ENCODE measurements at places on chromosomes 5 and 9.

DNA sequence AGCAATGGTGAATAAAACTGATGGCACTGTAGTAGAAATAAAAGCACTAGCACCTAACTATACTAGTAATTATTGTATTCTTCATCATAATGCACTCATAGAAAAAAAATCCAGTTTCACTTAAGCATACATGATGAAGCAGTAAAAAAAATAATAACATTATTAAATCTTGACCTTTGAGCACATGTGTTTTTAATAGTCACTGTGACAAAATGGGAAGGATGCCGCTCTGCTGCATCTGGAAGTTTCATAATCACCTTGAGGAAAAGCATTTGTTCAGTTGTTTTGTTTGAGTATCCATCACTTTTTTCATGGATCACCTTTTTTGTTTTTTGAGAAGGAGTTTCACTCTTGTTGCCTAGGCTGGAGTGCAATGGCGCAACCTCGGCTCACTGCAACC is 13.2 kb downstream of the OR2K2 start:
- no peak for DNase-seq

GRCh38 chr5:61702784-61703183 is 370.7 kb downstream of the ZSWIM6 start:
- DNase-seq, result no peak

- no peak for DNase-seq
These were observed 49.3 kb downstream of the CTNND2 start for GRCh38 chr5:11854936-11855335.

DNA sequence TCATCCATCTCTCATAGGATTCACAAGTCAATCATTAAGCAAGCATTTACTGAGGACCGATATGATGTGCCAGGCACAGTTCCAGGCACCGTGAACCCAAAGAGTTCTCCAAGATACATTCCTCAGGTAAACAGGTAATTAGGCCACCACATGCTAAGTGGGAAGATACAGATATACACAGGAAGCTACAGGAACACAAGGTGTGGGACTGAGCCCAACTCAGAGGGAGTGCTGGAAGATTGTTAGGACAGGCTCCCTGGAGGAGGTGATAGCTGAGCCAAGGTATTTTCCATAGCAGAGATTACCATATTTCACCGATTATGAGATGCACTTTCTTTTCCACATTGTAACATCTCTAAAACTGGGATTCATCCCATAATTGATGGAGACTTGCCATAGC is 31.4 kb upstream of the RAI14 start:
- DNase-seq, result no peak

DNA sequence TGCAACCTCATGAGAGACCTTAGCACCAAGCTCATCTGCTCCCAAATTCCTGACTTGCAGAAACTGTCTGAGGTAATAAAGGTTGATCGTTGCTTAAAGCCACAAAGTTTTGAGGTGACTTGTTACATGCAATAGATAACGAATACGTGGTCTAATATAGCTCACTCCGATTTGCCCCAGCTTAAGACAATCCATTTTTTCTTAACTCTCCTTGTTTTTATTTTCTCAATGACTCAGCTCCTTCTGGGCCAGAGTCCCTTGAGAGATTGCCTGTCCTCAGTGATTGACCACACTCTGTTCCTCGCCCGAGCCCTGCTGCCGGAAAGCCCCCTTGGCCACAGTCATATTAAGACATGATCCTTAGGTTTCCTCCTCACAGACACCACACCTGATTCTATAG is 63.7 kb upstream of the FANCC start:
- DNase-seq, result no peak

- DNase-seq, result no peak
These were observed 22.1 kb upstream of the TPD52L3 start for GRCh38 chr9:6305954-6306563.

GRCh38 chr5:132465059-132465707 is 25.4 kb downstream of the IRF1 start:
- DNase-seq, result no peak

DNA sequence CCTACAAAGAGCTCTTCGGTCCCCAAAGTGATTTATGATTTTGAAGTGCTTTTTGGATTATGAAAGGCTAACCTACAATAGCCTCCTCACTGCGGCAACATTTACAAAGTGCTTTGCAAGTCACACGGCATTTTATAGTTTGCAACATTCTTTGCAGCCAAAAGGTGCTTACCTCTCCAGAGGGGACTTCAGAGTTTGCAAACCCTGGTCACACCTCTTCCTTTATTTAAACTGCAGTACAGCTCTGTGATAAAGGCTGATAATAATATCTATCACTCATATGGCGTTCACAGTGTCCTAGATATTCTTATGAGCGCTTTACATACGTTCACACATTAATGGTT is 20.0 kb upstream of the CRB2 start:
- DNase-seq, result no peak

- no peak for DNase-seq
These were observed 17.8 kb upstream of the CEP72 start for GRCh38 chr5:594226-594860.

DNA sequence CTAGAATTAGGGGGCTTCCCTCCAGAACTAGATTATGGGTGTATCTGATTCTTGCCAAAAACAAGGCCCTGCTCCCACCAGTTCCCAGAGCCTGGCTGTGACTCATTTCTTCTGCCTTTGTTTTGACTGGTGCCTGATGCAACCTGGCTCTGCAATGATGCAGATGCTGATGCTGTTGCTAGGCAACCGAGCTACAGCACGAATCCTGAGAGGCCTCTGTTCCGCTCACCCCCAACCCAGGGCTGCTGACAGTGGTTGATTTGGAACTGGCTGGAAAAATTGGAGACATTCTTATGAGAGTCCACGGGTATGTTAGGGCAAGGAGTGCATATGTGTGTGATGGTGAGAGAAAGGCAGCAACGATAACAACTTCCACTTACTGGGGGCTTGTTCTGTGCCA is 100.3 kb downstream of the NSG2 start:
- no peak for DNase-seq

DNA sequence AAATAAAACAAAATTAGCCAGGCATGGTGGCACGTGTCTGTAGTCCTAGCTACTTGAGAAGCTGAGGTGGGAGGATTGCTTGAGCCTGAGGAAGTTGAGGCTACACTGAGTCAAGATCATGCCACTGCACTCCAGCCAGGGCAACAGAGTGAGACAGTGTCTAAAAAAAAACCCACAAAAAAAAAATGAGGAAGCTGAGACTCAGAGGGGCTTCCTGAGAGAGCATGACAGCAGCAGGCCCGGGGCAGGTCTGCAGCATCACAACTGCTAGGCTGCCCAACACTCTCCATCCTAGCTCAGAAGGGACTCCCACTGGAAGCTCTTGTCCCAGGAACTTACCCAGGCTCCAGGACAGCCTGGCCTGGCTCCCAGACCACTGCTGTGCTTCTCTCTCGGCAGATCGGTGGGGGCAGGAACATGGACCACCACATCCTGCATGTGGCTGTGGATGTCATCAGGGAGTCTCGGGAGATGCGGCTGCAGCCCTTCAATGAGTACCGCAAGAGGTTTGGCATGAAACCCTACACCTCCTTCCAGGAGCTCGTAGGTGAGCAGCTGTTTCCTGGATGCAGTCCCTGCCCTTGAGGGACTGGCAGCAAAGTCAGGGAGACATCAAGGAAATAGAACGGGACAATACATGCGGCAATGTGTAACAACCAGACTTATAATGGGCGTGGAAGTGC is 19.1 kb downstream of the PTGS1 start:
- no peak for DNase-seq

- no peak for DNase-seq
These were observed 8.3 kb downstream of the N4BP3 start for GRCh38 chr5:178121391-178122276.

DNA sequence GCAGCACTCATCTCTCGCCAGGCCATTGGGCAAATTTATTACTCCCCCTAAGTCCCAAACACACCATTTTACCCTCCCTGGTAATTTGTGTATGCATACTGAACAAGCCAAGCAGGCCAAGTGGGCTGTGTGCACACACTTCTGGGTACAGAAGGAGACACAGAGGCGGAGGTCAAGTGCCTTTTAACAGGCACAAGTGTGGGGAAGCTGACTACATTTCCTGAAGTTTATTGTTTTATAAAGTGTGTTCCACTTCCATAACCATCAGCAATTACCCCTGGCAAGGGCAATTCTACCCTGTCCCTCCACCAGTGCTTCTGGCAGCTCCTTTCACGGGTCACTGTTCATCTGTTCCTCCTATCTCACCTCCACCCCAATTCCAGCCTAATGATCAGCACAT is 93.9 kb downstream of the SETX start:
- no peak for DNase-seq

GRCh38 chr5:173746047-173746646 is 129.7 kb upstream of the BOD1 start:
- no peak for DNase-seq

- DNase-seq, result no peak
These were observed 35.3 kb downstream of the PFDN1 start for GRCh38 chr5:140267559-140268018.

- no peak for DNase-seq
These were observed 50.2 kb upstream of the NR3C1 start for GRCh38 chr5:143453720-143454119.

DNA sequence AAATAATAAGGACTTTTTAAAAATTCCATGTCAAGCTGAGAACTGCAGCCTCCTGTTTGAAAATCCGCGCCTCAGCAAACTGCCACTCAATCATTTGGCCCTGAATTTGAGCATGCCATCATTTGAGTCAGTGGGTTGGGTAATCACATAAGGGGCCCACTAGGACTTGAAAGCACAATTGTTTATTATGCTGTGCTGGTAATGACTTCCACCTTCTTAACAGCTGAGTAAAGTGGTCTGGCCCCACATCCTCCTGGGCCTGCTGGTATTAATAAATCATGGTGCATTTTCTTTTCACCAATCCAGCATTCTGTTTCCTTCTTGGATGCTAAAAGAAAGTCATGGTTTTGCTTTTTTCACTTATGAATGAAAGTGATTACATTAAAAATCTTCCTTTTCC is 103.0 kb upstream of the CTSL start:
- no peak for DNase-seq

DNA sequence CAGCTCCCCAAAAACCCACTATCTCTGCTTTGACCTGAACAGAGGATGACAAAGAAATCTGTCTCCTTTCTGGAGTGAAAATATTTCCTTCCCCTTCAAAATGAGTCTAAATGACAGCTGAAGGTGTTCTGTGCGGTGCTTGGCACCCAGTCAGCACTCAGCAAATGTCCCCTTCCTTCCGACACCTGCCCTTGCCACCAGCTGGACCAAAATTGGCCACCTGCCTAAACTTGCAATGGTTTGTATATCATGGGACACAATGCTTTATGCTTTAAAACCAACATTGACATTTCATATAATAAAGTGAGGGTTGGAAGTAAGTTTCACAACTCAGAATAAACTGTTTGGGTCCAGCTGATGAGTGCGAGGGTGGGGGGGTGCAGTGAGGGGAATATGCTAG is 7.5 kb upstream of the TTC1 start:
- DNase-seq, result no peak

GRCh38 chr5:158387499-158387898 is 528.6 kb upstream of the CLINT1 start:
- no peak for DNase-seq

- DNase-seq, result no peak
These were observed 21.7 kb upstream of the HOMER1 start for GRCh38 chr5:79535477-79536192.

- no peak for DNase-seq
These were observed 21.8 kb upstream of the TMOD1 start for GRCh38 chr9:97479496-97480159.
